ENCODE measurements at places on chromosomes 5 and 9.

DNA sequence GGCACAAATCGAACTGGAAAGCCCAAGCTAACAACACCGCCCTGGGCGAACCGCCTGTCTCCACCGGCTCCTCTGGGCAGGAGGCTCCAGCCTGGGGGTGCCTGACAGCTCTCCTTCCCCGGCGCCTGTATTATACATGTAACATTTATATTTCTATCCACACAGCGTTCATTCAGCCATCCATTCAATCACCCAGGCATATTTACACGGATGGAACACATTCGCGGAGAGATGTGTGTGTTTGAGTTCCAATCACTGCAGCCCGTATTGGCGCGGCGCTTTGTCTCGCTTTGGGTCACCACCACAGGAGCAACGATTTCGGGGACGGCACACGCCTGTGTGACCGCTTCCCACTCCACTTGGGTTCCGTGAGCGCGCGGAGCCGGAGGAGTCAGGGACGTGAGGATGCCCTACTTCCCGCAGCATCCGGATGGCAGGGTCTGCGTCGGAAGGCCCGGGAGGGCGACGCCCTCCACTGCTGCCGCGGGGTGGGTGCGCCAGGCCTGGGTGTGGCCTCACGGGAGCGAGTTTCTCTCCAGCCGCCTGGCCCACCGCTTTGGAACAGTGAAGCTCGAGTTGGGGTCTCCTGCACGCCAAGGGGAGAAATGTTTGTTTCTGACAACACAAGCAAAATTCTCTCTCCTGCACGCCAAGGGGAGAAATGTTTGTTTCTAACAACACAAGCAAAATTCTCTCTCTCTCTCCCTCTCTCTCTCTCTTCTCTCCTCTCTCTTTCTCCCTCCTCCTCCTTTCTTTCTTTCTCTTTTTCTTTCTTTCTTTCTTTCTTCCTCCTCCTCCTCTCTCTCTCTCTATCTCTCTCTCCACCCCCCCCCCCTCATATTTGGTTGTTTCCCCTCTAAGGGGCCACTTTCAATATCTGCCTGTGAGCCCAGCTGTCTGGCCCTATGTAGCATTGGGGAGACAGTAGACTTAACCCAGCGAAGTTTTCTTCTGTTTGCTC is 1.1 kb upstream of the SV2C start:
- no peak for DNase-seq

GRCh38 chr9:4973246-4973645 is 11.8 kb upstream of the JAK2 start:
- no peak for DNase-seq

- DNase-seq = no peak
Observed at GRCh38 chr9:93378276-93378675, 73.2 kb upstream of the FAM120A start.

GRCh38 chr9:69718218-69718617 is 41.6 kb downstream of the PTAR1 start:
- DNase-seq = no peak

- DNase-seq = no peak
Observed at GRCh38 chr9:6471231-6471850, 58.3 kb downstream of the UHRF2 start.
